ENCODE measurements at places on chromosomes 1 and 21.

DNA sequence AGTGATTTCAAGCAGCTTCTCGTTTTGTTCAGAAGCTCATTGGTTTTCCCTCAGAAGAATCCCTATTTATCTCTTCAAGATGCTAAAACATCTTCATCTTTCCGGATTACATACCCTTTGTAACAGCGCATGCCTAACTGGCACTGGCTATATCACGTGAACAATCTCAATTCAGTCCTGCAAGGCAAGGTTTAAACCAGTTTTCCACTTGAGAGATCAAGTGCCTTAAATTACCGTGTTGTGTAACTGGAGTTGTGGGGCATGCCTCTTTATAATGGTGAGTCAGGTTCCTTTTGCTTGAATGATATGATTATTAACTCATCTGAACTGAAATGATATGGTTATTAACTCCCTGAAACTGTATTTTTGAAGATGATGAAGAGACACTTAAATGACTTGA, 11.0 kb upstream of the ZFP69B start:
- no peaks in the 10 kb centered on the region for H3K27me3 ChIP-seq
- no peak overlapping the region for H3K27ac ChIP-seq
- H3K36me3 ChIP-seq, result peaks cover 6% of the 10 kb centered on the region
- no peak overlapping the region for H3K4me3 ChIP-seq

- H3K4me3 ChIP-seq, result no peak overlapping the region
- no peak overlapping the region for H3K27ac ChIP-seq
- H3K36me3 ChIP-seq, result no peaks in the 10 kb centered on the region
Measured at GRCh38 chr1:155043301-155043702, 7.8 kb upstream of the ADAM15 start.

DNA sequence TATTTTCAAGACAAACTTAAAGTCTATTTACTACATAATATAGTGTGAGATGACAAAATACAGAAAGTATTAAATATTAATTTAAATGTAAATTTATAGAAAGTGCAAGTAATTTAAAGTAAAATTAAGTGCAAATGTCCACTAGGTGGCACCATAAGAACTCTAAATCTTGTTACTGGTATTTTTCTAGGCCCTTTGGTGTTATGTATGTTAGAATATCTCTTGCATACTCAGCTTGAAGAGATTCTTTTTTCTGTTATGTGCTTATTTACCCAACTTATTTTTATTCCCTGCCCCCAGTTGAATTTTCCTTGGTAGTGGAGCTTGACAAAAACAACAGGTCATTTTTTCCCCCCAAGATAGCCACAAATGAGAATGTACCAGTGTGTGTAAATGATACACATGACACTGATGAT, 71.5 kb downstream of the RPS6KC1 start:
- no peaks in the 10 kb centered on the region for H3K4me1 ChIP-seq
- H3K4me3 ChIP-seq, result no peak overlapping the region
- H3K27me3 ChIP-seq, result no peaks in the 10 kb centered on the region
- no peaks in the 10 kb centered on the region for H3K36me3 ChIP-seq
- no peak overlapping the region for H3K27ac ChIP-seq
- no peak for DNase-seq

DNA sequence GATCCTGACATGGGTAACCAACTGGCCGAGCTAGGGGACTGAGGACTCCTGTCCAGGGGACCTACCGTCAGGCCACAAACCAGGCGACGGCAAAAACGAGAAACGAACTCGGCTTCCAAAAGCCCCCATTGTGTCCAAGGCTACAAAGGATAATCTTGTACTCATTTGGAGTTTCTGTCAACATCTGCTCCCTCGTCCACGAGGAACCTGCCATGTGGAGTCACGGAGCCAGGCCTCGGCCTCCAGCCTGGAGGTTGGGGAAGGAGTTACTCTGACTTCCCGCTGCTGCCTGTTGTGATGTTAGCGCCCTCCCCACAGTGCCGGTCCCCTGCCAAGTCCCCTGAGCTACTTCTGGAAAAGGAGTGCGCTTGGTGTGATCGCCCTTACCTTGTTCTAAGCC, 7.3 kb downstream of the KRTAP10-1 start:
- no peak overlapping the region for H3K4me3 ChIP-seq
- no peak overlapping the region for H3K27ac ChIP-seq
- no peaks in the 10 kb centered on the region for H3K27me3 ChIP-seq

- H3K27me3 ChIP-seq, result no peaks in the 10 kb centered on the region
- no peak overlapping the region for H3K4me3 ChIP-seq
- no peak for DNase-seq
- no peaks in the 10 kb centered on the region for H3K4me1 ChIP-seq
Measured at GRCh38 chr1:193939585-193939984, 753.2 kb upstream of the B3GALT2 start.

DNA sequence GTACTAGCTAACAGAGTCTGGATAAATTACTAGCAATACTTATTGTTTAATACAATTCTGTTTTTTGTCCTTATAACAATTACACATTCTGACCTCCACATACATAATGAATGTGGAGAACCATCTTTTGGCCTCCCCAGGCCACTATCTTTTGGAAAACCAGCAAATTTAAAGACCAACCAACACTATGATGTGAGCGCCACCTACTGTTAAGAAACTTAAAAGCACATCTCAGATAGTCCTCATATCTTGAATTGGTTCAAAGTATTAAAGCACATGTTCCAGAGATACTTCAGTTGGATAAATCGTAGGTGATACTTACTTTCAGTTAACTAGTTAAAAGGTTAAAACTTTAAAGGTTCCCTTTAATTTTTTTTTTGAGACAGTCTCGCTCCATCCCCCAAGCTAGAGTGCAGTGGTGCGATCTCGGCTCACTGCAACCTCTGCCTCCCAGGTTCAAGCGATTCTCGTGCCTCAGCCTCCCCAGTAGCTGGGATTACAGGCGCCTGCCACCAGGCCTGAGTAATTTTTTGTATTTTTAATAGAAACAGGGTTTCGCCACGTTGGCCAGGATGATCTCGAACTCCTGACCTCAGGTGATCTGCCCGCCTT, 29.3 kb upstream of the USP1 start:
- H3K4me1 ChIP-seq, result no peaks in the 10 kb centered on the region
- no peak for DNase-seq
- H3K4me3 ChIP-seq, result no peak overlapping the region
- H3K27ac ChIP-seq, result no peak overlapping the region
- no peaks in the 10 kb centered on the region for H3K27me3 ChIP-seq

- H3K27ac ChIP-seq, result no peak overlapping the region
- H3K4me3 ChIP-seq, result no peak overlapping the region
- no peaks in the 10 kb centered on the region for H3K4me1 ChIP-seq
- no peaks in the 10 kb centered on the region for H3K36me3 ChIP-seq
Measured at GRCh38 chr1:17233675-17234320, 15.1 kb upstream of the PADI3 start.

DNA sequence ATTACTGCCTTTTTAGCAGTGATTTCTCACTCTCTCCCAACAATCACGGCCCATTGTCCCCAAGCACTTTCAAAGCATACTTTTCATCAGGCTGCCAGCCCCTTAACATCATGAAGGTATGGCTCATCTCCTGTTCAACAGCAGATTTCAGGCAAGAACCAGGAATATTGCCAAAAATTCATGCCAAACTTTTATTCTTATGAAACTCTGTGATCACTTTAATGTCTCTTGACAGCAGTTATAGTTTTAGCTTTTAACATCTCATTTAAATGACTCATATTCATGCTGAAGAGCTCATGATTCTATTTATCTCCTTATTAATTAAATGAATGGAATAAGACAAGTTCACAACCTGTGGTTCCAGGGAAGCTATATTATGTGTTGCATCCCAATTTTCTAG, 235.1 kb downstream of the GRIK1 start:
- H3K4me3 ChIP-seq, result no peak overlapping the region
- H3K27me3 ChIP-seq, result no peaks in the 10 kb centered on the region
- no peak overlapping the region for H3K27ac ChIP-seq

GRCh38 chr1:204344665-204345355, 14.9 kb downstream of the PLEKHA6 start:
- no peak for DNase-seq
- no peak overlapping the region for H3K27ac ChIP-seq
- no peaks in the 10 kb centered on the region for H3K27me3 ChIP-seq
- H3K4me3 ChIP-seq, result no peak overlapping the region
- H3K36me3 ChIP-seq, result no peaks in the 10 kb centered on the region
- H3K4me1 ChIP-seq, result no peaks in the 10 kb centered on the region

- H3K27me3 ChIP-seq, result no peaks in the 10 kb centered on the region
- H3K4me1 ChIP-seq, result no peaks in the 10 kb centered on the region
- no peak overlapping the region for H3K4me3 ChIP-seq
- DNase-seq, result no peak
Measured at GRCh38 chr1:23288201-23288600, 55.9 kb downstream of the HNRNPR start.

- peaks cover 2% of the 10 kb centered on the region for H3K4me1 ChIP-seq
- no peaks in the 10 kb centered on the region for H3K36me3 ChIP-seq
- H3K27ac ChIP-seq, result no peak overlapping the region
- H3K4me3 ChIP-seq, result no peak overlapping the region
- peaks cover 2% of the 10 kb centered on the region for H3K27me3 ChIP-seq
- no peak for DNase-seq
Measured at GRCh38 chr1:202310746-202311145, 31.0 kb downstream of the UBE2T start.

DNA sequence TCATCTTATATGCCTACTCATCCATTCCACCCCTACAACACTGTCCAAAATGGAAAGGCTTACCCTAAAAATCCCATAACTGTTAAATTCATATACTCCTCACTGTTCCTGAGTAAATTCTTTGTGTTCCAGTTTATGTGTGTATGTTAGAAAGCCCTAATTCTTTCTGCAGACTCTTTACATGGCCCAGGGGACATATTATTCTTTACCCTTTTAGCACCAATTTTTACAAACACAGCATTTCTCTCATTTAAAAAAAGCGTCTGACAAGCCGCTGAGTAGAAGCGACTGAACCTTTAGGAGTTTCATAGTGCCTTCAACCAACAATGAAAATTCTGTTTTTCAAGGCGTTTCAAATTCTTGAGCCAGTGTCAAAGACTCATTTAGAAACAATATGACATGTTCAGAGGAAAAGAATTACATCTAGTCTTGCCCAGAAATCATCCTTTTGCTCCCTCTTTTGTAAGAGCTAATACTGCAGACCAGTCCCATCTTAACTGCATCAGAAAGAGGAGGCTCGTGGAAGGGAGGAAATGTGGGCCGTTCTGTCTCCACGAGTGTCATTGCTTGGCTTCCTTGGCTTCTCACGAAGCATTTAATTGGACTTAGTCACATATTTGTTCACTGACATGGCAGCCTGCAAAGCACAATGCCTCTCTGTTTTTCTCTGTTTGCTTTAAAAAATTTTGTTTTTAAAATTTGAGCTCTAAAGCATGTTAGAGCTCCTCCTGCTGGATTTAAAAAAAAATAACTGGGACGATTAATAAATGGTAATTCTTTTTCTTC, 21.3 kb upstream of the C1orf105 start:
- no peaks in the 10 kb centered on the region for H3K27me3 ChIP-seq

GRCh38 chr1:77829851-77830250, 50.4 kb downstream of the MIGA1 start:
- no peak overlapping the region for H3K27ac ChIP-seq
- H3K27me3 ChIP-seq, result no peaks in the 10 kb centered on the region
- H3K4me3 ChIP-seq, result no peak overlapping the region
- H3K36me3 ChIP-seq, result peaks cover 1% of the 10 kb centered on the region
- no peak for DNase-seq
- no peaks in the 10 kb centered on the region for H3K4me1 ChIP-seq

GRCh38 chr1:157311730-157312081, 173.5 kb upstream of the ETV3 start:
- no peak overlapping the region for H3K27ac ChIP-seq
- H3K27me3 ChIP-seq, result peaks cover 40% of the 10 kb centered on the region
- no peak overlapping the region for H3K4me3 ChIP-seq
- H3K36me3 ChIP-seq, result peaks cover 2% of the 10 kb centered on the region
- no peaks in the 10 kb centered on the region for H3K4me1 ChIP-seq

DNA sequence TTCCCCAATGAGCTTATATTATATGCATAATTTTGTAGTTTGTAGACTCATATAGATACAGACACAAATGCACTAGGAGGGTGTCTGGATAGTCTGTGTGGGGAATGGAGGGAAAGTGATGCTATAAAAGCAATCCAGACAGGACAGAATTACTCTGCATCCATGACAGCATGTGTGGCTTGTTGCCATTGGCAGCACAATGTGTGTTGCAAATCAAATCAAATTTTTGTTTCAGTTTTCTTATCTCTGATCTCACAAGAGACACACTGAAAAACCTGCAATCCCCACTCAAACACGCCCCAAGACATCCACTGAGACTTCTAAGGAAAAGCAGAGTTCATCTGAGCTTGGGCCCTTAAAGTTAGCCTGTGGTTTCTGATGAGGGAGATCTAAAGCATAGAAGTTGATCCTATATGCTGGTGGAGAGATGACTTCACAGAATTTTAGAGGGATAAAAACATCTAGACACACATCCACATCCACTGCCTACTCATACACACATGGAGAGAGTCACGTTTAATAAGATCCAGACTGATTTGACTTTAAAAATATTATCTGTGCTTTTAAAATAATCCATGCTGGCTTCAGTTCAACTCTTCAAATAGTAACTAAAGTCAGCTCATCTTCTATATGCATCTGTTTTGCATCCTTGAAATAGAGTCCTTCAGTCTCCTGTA, 313.0 kb upstream of the PLXNA2 start:
- DNase-seq, result no peak
- H3K4me1 ChIP-seq, result no peaks in the 10 kb centered on the region
- no peaks in the 10 kb centered on the region for H3K36me3 ChIP-seq
- H3K27me3 ChIP-seq, result peaks cover 8% of the 10 kb centered on the region
- H3K27ac ChIP-seq, result no peak overlapping the region

- no peak overlapping the region for H3K4me3 ChIP-seq
- no peaks in the 10 kb centered on the region for H3K36me3 ChIP-seq
- H3K27me3 ChIP-seq, result peaks cover 13% of the 10 kb centered on the region
- H3K27ac ChIP-seq, result no peak overlapping the region
- H3K4me1 ChIP-seq, result no peaks in the 10 kb centered on the region
Measured at GRCh38 chr1:115210302-115210711, 121.0 kb upstream of the TSPAN2 start.

DNA sequence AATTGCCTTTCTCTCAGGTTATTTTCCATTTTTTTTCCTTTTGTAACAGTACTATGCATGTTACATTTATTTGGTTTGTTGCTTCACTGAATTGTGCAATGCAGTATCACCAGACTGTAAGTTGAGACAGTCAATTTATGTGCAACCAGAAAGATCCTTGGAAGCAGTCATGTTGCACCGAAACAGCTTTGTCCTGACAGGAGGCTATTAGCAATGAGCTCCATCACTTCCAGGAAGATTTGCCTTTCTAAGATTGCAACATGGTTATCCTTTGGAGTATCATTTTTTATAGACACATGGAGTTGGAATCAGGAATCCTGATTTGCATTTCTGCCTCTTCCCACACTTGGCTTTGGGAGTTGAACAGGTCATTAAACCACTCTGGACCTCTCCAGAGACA, 84.5 kb upstream of the ST6GALNAC5 start:
- H3K4me3 ChIP-seq, result no peak overlapping the region
- peaks cover 11% of the 10 kb centered on the region for H3K27me3 ChIP-seq
- no peaks in the 10 kb centered on the region for H3K36me3 ChIP-seq
- DNase-seq, result no peak
- H3K4me1 ChIP-seq, result peaks cover 3% of the 10 kb centered on the region

All from activated naive CD4-positive, alpha-beta T cell treated with anti-CD3 and anti-CD28 coated beads for 36 hours (primary cell).